NCI-H2029 (cell line): ENCODE measurements at places on chromosomes 7 and 10.
A peak's percentile ranks its signal among the peaks of the same experiment; 100 is the strongest.

DNA sequence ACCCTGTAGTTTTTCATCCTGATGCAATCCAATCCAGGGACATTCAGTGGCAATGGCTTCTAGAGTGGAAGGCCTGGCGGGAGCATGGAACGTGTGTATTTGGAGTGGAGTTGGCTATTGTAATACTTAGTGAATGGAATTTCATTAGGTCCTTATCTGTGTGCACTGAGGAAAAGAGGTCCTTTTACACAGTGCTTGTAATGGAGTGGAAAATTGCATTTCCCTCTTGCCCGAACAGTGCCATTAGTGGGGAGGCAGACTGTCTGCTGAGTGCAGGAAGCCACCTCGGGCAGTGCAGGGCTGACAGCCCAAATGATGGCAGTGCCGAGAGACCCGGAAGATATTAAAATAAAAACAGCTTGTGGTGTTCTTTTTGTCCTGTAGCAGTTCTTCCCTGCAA, 786.6 kb downstream of the LRMDA start:
- DNase-seq: no peak

GRCh38 chr10:112374724-112375541, 1.0 kb downstream of the ACSL5 start:
- peak; percentile 21 for DNase-seq

GRCh38 chr7:18064242-18064838, 36.7 kb upstream of the PRPS1L1 start:
- DNase-seq: peak; percentile 4

DNA sequence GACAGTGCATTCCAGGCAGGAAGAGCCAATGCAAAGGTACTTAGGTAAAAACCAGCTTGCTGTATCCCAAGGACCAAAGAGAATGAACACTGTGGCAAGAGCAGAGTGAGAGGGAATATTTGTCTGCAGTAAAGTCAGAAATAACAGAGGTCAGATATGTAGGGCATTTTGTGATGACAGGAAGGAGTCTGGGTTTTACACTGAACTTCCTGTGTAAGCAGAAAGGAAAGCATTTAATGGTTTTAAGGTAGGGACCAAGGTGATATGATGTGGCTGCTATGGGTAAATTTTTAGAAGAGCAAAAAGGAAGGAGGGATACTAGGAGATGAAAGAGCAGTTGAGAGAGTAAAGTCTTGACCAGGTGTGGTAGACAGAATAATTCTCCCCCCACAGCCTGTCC, 10.1 kb downstream of the ABCB1 start:
- no peak for DNase-seq

DNA sequence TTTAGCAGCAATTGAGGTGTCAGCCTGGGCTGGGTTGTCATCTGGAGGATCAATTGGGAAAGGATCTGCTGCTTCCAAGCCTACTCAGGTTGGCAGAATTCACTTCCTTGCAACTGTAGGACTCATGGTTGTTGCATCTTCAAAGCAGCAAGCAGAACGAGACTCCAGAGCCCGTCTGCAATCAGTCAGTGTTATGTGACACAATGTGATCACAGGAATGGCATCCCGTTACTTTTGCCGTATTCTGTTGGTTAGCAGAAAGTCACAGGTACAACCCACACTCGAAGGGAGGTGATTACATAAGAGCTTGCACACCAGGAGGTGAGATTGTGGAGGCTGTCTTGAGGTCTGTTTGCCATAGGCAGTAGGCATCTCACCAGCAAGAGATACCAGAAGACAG, 15.4 kb upstream of the LYZL1 start:
- DNase-seq: no peak

- no peak for DNase-seq
Observed at GRCh38 chr10:10996966-10997620, 20.6 kb upstream of the CELF2 start.

- DNase-seq: no peak
Observed at GRCh38 chr10:538895-539294, 150.6 kb downstream of the DIP2C start.

DNA sequence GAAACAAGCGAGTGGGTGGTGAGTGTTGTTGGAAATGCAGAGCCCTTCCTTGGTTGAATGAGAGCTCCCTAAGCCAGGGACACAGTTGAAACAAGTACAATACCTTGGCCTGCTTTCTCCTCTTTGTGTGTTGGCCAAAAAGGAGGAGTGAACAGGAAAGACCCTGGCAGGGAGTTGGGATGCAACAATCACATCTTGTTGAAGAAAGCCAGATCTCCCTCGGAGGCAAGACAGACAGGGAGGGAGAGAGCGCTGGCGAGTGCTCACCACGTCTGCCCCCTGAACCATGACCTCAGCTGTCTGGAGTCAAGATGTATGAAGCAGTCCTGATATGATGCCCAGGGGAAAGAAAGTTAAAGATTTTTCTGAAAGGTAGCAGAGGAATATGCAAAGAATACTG, 66.8 kb downstream of the ADAM12 start:
- DNase-seq: no peak

DNA sequence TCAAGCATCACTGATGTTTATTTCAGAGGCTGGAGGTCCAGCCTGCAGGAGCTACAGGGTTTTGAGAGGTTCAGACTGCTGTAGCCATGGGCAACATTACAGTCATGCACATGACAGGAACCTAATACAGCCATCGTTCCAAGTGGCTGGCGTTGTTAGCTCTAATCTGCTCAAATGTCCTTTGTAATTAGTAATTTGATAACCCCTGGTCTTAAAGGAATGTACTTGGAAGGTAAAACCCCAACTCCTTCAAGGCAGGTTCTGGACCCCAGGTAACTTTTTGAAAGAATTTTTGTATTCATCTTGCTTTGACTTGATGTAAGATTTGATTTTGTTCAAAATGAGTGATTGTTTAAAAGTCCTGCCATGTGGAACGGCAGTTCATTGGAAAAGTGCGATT, 34.7 kb upstream of the FOXI2 start:
- peak; percentile 1 for DNase-seq

DNA sequence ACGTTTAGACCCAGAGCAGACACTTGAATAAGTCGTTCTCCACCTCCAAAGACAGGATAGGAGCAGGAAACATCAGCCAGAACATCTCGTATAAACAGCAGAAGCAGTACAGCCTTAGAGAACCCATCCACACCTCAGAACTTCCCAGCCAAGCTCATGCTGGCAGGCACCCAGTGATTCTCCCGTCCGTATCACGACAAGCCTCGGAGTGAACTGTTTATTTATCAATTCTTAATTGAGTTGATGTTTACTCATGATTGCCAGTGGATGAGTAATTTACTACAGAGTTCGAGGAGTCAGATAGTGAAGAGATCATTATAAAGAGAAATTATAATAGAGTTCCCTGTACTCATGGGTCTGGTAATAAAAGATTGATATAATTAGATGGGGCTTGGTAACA, 811.5 kb downstream of the LRMDA start:
- peak; percentile 2 for DNase-seq

GRCh38 chr10:29496341-29497162, 138.2 kb downstream of the SVIL start:
- DNase-seq: no peak

- no peak for DNase-seq
Observed at GRCh38 chr10:22338931-22339330, 6.4 kb upstream of the SPAG6 start.

GRCh38 chr7:41247143-41247865, 455.6 kb downstream of the INHBA start:
- DNase-seq: peak; percentile 21

- no peak for DNase-seq
Observed at GRCh38 chr7:44078521-44078920, 3.8 kb downstream of the POLM start.

DNA sequence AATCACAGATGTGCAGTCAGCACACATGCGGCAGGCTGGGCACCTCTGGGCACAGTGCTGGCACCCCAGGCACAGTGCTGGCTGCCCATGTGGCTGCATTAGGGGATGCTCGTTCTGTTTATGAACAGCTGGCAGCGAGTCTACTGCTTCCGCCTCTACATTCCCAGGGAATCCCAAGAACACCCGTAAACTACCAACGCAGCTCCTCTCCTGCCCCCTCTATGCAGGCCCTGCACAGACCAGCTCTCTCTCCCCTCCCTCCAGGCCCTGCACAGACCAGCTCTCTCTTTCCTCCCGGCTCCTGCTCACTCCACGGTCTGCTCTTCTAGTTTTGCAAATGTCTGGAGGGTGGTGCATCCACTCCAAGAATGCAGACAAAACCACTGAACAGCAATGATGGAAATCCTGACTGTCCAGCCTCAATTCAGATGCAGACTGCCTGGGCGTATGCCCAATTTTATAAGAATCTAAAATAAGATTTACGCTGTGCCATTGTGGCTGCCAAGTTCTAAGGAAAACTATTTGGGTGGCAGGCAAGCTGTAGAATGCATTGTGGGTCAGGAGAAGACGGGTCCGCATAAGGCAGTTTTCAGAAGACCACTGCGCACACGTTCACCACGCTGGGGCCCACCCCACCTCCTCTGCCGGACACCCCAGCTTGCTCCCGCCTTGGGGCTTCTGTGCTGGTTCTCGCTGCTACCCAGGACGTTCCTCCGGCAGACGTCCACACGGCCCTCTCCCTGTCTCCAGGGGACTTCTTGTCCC, 234.6 kb downstream of the ZMYND11 start:
- no peak for DNase-seq

GRCh38 chr7:41874201-41874785, 171.4 kb upstream of the INHBA start:
- no peak for DNase-seq

DNA sequence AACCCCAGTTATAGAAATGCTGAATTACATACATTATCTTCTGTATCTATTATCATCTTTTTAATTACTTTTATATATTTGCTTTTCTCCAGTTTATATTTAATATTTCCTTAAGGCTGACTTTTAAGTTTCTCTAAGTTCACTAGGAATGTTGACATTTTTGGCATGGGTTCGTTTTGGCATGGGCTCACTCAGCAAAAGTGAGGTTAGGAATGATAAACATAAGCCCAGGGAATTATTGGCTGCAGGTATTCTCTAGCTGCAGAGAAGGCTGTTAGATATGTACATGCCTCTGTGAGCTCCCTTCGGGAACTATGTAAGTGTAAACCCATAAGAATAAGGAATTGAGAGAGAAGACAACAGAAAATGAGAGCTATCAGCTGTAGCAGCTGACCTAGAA, 63.6 kb upstream of the RAB18 start:
- DNase-seq: no peak

GRCh38 chr7:69301253-69301652, 297.0 kb upstream of the AUTS2 start:
- DNase-seq: no peak

- no peak for DNase-seq
Observed at GRCh38 chr10:2335626-2336025, 598.3 kb upstream of the ADARB2 start.

DNA sequence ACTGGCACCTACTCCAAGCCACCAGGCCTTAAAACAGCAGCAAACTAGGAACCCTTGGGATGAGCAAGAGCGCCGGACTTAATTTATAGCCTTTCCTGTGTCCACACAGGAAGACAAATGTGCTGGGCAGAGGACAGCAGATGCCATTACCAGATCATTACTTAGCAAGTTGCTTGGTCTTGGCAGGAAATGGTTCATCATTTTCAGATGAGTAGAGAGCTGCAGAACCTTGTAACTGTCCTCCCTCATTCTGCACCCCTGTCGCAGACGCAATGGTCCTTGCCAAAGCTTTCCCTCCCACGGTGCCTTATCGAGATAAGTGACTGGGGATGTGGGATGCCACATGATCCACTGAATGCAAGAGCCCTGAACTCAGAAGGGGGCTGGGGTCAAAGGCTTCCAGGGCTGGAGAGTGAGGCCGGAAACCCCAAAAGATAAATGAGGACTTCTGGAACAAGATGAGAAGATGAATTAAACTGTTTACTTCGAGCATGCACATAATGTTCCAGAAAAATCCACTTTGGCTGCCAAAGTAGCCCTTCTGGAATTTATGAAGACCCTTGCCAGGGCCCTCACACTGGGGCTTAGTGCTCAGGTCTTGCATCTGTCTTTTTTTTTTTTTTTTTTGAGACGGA, 145.6 kb upstream of the ZNF32 start:
- no peak for DNase-seq

DNA sequence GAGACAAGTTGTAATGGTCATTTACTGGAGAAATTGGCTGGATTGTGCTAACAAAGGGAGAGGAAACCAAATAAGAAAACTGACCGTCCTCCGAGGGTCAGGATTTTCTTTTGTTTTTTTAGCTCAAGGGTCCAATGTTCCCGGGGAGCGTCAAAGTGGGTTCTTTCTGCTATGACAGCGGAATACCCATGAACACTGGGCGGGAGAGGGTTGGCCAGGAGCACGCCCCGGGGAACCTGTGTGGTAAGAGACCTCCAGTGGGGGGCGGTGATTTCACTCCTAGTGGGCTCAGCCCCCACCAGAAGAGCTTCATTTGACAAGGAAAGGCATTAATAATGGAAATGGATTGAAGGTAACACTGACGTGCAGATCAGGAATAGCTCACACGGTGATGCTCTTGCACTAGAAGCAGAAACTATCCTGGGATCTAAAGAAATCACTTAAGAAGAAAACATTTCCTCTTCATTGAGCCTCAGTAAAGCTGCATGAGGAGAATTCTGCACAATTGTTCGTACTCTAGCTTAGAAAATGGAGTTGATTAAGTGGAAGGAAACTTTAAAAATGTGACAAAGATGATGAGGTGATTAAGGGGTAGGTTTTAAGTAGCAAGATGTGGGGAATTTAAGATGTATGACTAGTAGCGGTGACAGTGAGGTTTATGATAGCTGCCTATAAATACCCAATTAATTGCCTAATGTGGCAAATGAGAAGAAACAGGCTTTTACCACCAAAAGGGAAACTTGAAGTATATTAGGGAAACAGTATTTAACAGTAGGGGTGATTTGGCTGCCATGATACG, 627.2 kb downstream of the SUGCT start:
- DNase-seq: no peak

DNA sequence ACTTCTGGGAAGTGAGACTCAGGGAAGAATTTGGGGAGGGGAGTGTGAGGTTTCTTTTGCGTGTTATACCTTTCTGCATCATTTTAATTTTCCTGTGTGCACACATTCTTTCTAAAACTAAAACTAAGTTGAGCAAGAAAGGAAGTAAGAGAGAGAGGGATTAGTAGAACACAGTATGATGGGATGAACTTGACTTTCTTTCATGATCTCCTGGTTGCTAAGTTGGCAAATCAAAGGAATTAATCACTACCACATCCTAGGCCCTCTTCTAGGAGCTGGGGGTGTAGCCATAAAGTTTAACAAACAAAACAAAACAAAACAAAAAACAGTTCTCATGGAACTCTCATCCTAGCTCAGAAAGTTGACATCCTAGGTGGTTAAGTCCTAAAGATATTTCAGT, 19.1 kb upstream of the KDM7A start:
- no peak for DNase-seq

GRCh38 chr7:99974681-99975080, 1.1 kb downstream of the AZGP1 start:
- no peak for DNase-seq
